Stimulated activated CD4-positive, alpha-beta T cell treated with anti-CD3 and anti-CD28 coated beads, Interleukin-15, amount 100 ng/mL, for 48 hours (primary cell): ENCODE measurements at places on chromosomes 1 and 21.
A peak's percentile ranks its signal among the peaks of the same experiment; 100 is the strongest.

- no peak for DNase-seq
Observed at GRCh38 chr1:54558434-54559030, 10.5 kb downstream of the ACOT11 start.

DNA sequence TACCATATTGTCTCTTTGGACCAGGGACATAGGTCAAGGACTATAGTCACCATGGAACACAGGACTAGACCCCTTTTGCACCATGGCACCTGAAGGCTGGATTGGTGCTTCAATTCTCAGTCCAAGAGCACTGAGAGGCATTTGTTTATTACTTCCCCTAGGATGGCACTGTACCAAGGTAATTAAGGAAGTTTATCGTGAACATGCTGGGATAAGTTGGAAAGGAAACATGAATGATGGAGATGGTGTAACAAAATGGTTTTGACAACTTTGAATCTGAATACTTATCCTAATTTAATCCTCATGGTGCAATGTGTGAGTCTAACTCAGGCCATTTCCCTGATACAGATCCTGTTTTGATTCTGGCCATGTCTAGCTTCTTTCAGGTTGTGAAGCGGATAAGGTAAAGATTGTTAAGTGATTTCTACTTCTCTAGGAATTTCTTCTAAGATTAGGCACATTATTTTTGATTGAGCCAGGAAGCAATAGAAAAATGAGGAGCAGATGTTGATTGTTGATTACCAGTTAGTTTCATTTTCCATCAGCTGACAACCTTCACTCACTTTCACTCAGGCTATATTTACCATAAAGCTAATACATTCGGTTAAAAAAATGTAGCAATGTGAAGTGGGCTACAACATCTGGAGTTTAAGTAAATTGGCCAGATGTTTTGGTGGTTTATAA lies 37.3 kb upstream of the SIPA1L2 start:
- DNase-seq: no peak

GRCh38 chr1:5678759-5679158 lies 313.5 kb downstream of the NPHP4 start:
- no peak for DNase-seq

DNA sequence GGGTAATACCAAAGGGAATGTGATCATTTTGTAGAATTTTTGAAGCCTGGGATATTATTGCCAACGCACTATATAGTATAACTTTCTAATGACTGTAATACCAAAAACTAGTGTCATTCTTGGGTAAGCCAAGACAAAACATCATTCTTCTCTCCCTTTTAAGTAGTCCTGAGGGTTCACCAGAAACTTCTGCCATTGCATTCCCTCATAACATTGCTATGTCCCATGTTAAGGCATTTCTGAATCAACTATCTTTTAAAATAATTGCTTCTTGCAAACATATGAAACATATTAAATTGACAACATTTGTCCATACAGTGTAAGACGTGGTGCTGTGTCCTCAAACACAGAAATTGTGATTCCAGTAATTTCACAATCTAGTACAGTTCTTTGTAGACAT lies 29.9 kb upstream of the C1orf21 start:
- no peak for DNase-seq

GRCh38 chr1:197462539-197462938 lies 194.5 kb downstream of the CRB1 start:
- no peak for DNase-seq

- no peak for DNase-seq
Observed at GRCh38 chr1:116298746-116299145, 74.3 kb upstream of the ATP1A1 start.

GRCh38 chr1:6038603-6039002 lies 7.1 kb upstream of the KCNAB2 start:
- no peak for DNase-seq

- DNase-seq: no peak
Observed at GRCh38 chr21:15199414-15200383, 134.9 kb upstream of the NRIP1 start.

DNA sequence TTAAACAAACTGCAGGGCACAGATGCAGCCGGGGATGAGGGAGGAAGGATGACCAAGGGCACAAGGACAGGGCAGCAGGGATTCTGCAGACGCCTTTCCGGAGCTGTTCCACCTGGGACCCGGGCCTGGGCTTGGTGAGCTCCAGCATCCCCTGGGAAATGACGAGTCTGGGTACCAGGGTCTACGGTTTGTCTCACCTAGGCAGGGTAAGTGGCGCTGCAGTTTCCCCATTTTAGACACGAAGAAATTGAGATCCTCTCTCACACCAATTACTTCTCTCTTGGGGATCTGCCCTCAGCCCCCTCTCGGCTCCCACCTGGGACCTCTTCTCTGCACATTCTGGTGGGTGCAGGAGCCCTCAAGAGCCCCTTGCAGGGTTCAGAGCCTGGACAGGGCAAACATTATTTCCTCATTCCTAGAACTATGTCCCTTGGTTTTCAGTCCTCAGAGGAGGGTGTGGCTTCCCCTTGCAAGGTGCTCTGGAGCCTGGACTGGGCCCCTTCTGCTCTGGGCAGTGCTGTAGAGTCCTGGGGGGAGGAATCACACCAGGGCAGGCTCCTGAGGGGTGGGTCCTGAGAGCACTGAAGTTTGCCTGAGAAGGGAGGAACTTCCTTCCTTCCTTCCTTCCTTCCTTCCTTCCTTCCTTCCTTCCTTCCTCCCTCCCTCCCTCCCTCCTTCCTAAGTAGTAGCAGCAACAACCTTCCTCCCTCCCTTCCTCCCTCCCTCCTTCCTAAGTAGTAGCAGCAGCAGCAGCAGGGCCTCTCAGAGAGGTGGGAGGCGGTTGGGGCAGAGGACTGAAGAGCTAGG lies 16.0 kb downstream of the RAP1GAP start:
- no peak for DNase-seq

DNA sequence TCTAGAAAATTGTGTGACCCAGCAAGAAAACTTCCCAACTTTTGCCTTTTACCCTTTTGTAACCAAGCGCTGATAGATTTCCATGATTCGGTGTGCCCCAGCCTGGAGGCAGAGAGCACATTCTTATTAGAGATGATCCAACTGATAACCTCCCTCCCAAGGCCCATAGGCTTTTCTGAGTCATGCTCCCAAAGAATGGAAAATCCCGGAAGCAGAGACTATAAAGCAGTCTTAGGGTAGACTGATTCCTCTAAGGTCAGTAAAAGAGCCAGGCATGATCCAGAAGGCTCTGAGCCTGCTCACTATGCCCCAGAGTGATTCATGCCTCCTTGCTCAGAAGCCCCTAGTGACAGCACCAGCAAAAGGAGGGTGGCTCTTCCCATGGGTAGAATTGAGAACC lies 4.3 kb downstream of the CAMK1G start:
- no peak for DNase-seq

GRCh38 chr1:234316486-234316885 lies 56.8 kb upstream of the COA6 start:
- no peak for DNase-seq

- no peak for DNase-seq
Observed at GRCh38 chr1:171931752-171932151, 90.5 kb downstream of the DNM3 start.

GRCh38 chr1:84570436-84571149 lies 3.6 kb downstream of the CTBS start:
- DNase-seq: no peak

- DNase-seq: no peak
Observed at GRCh38 chr1:19771350-19771749, 28.4 kb downstream of the TMCO4 start.

DNA sequence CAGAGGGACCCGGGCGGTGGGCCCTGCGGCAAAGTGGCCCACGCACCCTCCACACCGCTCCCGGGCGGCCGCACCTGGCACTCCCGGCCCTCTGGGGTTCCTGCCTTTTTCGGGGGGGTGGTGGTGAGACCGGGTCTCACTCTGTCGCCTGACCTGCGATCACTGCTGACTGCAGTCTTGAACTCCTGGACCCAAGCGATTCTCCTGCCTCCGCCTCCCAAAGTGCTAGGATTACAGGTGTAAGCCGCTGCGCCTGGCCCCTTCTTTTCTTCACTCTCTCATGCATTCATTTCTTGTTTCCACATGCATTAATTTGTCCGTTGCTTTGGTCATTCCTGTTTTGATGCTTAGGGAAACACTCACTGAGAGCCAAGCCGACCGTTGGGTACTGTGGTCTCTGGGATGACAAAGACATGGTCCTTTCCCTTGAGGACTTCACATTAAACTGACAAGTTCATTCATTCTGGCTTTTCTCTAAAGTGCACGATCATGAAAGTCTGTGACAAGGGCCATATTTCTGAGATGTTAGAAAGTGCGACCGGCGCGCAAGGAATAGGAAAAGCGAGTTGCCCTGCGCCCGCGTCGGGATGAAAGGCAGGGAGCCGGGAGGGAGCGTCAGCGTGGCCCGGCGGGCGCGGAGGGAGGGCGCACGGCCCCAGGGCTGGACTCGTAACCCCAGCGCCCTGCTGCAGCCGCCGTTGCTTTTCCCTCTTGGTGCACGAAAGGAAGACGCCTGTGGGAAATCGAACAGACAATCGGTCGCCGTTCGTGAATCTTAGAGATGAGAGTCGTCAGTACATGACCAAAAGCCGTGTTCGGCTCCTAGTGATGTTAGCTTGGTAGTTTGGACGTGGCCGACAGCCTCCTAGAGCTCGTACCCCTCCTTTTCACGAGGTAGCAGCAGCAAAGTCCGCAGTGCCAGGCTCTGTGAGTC lies 1.0 kb upstream of the MCOLN2 start:
- DNase-seq: no peak

DNA sequence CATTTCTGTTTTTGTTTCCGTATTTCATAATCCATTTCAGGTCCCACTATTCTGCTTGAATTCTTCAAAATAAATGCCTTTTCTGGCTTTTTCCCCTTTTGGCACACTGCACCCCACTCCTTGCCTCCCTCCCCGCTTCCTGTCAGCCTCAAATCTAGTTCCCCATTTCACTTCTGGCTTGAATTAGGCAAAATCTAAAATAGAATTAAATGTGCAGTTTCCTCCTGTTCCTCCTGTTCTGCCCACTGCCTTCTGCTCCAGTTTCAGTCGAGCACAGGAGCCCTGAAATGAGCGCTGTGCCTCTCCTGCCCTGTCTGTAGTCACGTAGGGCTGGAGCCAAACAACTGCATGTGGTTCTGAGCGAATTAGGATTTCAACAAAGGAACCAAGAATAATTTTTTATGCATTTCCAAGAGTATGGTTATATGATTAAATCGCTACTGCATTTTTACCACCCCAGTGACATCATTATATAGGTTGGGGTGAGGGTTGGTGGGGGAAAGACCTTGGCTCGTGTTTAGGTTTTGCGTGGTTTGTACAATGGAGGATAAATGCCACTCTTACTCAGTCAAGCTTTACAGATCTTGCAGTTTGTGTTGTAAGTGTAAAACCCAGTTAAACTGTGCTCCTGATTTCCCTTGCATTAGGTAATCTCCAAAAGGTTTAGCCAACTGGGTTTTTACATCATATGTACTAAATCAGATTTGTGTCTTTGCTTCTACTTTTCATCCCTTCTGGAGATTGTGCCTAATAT lies 114.9 kb downstream of the VPS13D start:
- DNase-seq: no peak

DNA sequence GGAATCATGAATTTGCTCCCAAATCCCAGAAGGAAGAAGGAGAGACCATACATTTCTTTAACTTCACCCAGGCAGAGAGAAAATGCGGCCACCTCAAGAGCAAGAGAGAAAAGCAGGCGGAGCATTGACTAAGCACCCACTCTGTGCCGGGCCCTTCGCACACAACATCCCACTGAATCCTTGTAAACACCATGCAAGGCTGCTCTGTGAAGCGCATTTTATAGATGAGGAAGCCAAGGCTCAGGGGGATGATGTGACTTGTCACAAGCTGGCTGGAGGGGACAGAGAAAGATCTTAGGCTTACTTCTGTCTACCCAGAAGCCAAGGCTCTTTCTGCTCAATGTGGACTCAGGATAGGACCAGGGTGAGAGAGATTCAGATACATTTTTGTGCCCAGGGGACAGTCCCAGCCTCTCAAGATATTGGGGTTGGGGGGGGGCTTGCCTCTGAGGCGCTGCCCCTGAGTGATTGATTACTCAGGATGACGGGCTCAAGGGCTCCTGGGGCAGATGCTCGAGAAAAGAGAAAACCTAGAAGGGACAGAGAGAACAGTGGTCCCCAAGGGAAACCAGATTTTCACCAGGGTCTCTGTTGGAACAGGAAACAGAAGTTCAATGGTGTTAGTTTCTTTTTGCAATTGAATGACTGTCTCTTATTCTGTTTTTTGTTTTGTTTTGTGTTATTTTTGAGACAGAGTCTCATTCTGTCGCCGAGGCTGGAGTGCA lies 19.5 kb downstream of the PADI2 start:
- no peak for DNase-seq

GRCh38 chr1:7589080-7589735 lies 181.9 kb upstream of the VAMP3 start:
- DNase-seq: no peak

DNA sequence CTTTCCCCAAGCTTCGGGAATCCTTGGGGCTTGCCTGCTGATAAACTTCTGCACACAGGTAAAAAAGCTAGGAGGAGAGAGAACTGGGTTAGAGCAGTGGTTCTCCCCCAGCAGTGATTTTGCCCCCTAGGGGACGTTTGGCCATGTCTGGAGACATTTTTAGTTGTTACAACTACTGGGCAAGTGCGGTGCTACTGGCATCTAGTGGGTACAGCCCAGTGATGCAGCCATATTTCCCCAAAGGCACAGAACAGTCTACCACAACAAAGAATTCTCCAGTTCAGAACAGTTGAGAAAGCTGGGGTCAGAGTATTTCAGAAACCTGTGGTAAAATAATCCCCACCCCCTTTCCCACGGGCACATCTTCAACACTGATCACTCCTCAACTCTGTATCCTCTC lies 41.3 kb downstream of the LRRC71 start:
- peak; percentile 16 for DNase-seq

DNA sequence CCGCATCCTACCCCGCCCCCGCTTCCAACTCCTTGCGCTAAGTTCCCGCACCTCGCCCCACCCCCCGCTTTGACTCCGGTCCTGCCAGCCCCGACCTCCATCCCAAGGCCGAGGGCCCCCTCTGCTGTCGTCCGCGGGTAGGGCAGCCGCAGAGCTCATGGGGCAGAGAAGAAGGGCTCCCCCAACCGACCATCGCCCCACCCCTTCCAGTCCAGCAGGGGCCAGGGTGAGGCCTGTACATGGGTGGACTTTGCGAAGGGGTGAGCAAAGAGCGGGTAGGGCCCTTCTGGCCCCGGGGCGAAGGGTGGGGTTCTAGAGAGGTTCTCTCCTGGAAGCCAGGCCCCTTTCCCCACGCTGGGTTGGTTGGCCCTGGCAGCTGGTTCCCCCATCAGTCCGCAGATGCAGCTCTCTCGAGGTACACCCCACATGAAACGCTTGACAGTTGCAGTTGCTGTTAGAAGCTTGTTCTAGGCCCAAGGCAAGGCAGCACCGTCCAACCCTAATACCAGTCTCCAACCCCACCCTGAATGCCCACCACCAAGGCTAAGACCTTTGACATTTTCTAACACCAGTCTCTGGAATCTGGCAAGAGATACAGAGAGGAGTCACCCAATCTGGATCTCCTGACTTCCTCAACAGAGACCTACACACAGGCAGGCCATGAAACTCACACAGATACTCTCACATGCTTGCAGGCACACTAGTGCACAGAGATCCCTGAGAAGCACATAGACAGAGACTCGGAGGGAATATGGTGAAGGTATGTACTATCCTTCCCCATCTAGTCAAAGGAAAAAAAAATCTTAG lies 25.3 kb upstream of the ADGRB2 start:
- peak; percentile 90 for DNase-seq

- DNase-seq: no peak
Observed at GRCh38 chr1:234139966-234140365, 233.3 kb upstream of the COA6 start.

GRCh38 chr1:36516372-36517010 lies 33.8 kb upstream of the CSF3R start:
- peak; percentile 30 for DNase-seq
